Right forelimb (tissue), 1 donor: ENCODE measurements at places on chromosomes 5 and 9.

GRCh38 chr9:135103001-135103446 lies 15.6 kb downstream of the OLFM1 start:
- DNase-seq = no peak

- peak; percentile 25 for DNase-seq
Measured at GRCh38 chr9:121301881-121302286, 33.9 kb downstream of the GSN start.

DNA sequence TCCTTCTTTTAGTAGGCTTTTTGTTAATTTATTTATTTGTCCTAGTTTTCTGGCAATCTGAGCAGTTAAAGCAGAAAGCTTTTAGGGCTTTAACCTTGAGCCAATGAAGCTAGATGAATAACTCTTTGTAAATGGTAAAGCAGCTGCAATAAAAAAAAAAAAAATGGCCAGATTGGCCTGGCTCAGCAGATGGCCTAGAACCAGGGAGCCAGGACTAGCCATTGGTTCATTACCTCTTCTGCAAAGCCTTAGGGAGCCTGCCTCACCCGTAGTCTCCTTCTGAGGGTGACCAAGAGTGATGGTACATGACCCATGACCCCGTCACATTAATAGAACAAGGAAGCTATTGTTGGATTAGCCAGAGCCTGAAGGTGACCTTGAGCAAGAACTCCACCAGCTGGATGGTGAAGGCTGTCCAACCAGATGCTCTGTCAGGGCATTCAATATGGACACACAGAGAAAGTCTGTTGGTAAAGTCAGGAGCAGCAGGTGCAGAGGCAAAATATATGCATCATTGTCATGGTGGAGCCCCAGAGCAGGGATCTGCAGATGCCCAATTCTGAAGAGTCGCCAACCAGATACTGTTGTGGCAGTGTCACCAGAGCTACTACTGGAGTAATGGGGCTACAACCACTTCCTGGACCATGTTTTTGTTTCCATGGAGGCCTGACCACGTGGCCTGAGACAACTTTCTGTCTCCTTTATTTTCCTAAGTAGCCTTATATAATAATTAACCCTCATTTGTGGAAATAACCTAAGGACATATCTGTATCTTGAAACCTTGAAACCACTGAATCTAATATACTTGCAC lies 100.7 kb downstream of the MTX3 start:
- no peak for DNase-seq

DNA sequence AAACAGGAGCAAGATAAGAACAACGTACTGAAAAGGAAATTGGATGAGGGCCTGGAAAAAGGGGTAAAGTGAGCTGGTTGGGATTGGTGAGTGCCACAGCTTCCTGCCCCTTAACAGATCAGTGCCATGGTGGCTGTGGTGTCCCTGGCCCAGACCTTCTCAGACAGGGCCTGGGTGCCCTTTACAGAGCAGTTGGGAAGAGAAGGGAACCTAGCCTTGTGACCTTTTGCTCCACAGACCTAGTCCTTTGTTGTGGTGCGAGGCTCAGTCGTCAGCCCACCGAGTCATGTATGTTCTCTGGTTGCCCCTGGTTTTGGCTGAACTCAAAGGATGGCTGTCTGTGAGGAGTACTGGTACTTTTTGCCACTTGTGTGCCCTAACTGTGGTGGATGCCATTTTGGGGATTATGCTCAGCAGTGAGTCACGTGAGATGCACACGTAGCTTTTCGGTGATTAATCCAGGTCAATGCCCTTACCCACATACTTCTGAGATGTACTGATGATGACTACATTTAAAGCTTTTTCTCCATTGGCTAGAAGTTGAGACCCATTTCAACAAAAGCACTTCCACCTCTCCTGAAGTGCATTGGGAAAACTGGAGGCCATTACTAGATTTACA lies 48.4 kb downstream of the EXOSC2 start:
- no peak for DNase-seq

GRCh38 chr9:16369427-16369826 lies 501.0 kb downstream of the BNC2 start:
- DNase-seq = no peak

DNA sequence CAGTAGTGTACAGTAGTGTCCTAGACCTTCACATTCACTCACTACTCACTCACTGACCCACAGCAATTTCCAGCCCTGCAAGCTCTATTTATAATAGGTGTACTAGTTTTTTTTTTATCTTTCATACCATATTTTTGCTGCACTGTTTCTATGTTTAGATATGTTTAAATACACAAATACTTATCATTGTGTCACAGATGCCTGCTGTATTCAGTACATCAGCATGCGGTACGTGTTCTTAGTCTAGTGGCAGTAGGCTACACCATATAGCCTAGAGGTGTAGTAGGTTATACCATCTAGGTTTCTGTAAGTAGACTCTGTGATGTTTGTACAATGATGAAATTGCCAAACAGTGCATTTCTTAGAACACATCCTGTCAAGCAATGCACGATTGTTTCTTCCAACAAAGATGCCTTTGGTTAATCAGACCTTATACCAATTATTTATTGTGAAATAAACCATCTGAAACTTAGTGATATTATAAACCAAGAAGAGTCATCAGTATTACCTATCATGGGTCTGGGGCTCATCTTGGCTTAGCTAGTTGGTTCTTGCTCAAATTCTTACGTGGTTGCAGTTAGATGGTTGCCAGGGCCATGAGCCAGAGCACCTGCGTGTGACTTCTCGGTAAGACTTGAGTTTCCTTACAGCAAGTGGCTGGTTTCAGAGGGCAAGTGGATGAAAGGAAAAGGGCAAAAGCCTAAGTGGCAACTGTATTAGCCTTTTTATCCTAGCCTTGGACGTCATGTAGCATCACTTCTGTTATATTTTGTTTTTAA lies 41.1 kb downstream of the ERBIN start:
- no peak for DNase-seq

- no peak for DNase-seq
Measured at GRCh38 chr5:112931473-112931872, 9.4 kb upstream of the REEP5 start.

- peak; percentile 36 for DNase-seq
Measured at GRCh38 chr9:122005597-122005996, 87.5 kb downstream of the TTLL11 start.

DNA sequence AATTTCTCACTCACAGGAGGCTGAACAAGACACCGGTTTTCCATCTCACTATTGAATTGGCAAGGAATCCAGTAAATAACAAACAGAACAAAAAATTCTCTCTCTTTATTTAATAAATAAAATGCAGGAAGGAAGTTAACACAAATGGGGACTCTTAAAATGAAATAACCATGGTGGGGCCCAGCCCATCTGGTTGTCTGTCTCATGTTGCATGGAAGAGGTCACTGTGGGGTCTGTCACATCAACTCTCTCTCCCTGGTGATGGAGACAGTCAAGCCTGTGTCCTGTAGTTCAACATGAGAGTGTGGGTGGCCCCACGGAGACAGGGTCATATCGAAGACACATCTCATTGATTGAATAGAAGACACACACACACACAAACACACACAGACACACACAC lies 297.7 kb downstream of the IRX2 start:
- DNase-seq = no peak

GRCh38 chr5:160175438-160176218 lies 53.7 kb upstream of the FABP6 start:
- DNase-seq = peak; percentile 42

GRCh38 chr5:68830377-68830898 lies 263.4 kb upstream of the SLC30A5 start:
- DNase-seq = no peak

DNA sequence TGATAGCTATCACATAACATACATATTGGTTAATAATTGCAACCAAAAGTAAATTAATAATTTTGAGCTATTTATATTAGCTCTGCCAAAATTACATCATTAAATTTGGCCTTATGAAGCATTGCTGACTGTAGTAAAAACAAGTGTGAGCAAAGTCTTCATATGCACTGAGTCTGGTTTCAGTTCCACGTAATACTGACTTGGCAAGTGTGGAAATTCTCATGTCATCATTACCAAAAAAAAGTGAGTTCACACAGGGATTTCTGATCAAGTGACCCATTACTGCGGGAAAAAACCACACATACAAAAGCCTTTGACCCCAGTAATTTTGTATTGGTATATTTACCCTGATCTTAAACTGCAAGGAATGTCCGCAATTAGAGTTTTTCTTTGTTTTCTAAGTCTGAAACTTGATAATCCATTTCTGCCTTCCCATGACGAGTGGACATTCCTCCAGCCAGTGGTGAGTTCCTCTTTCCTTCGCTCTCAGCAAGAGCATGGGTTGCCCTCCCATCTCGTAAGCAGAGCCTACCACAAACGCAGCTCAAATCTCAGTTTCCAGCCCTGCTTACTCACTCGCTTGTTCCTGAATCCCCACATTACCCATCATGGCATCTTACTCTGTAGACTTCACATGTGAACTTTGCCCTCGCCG lies 220.2 kb upstream of the DMRT1 start:
- no peak for DNase-seq

DNA sequence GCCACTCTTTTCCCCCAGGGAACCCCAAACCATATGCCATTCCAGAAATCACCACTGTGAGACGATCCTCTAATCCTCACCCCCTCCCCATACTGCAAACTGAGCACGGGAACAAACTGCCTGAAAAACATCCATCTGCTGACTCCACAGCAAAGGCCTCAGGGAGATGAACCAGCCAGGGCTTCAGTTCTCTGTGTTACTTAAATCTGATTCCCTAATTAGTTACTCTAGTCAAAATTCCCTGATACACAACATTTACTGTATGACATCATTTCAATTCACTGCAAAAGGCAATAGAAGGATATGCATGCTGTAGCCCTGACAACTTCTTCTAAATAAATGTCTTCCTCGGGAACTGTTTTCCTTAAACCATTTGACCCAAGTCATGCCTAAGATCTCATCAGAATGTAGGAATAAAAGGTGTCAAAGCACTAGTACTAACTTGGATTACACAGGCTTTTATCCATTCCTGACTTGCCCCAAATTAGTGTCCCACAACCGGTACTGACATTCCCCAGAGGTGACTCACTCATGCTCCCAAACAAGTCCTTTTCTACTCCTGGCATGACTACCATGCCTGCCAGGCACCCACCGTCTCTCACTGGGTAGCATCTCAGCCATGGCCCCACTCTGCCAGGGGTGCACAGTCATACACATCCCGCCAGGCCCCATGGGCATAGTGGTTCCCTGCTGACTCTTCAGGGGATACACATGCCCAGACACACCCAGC lies 35.0 kb downstream of the MTX3 start:
- DNase-seq = no peak

DNA sequence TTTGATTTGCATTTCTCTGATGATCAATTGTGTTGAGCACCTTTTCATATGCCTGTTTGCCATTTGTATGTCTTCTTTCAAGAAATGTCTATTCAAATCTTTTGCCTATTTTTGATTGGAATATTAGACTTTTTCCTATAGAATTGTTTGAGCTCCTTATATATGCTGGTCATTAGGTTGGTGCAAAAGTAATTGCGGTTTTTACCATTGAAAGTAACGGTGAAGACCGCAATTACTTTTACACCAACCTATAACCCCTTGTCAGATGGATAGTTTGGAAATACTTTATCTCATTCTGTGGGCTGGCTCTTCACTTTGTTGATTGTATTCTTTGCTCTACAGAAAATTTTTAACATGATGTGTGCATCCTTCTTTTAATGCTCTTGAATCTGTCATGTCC lies 113.2 kb upstream of the PRRC1 start:
- no peak for DNase-seq

- DNase-seq = peak; percentile 12
Measured at GRCh38 chr5:1750469-1750868, 49.2 kb downstream of the MRPL36 start.

DNA sequence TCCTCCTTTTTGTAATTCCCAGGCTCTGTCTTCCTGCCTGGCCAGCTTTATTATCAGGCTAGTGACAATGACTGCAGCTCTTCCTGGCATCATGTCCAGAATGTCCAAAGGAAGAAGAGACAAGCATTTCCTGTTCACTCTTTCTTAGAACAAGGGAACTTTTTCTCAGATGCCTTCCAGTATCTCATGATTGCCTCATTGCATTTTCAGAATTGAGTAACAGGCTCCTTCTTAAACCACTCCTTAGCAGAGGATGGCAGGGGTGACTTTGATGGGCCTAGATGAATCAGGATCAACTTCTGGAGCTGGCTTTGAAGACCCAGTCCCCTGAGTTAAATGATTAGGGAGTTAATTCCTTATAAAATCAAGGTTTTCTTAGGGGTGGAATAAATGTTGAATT lies 92.9 kb upstream of the RASGRF2 start:
- DNase-seq = no peak

DNA sequence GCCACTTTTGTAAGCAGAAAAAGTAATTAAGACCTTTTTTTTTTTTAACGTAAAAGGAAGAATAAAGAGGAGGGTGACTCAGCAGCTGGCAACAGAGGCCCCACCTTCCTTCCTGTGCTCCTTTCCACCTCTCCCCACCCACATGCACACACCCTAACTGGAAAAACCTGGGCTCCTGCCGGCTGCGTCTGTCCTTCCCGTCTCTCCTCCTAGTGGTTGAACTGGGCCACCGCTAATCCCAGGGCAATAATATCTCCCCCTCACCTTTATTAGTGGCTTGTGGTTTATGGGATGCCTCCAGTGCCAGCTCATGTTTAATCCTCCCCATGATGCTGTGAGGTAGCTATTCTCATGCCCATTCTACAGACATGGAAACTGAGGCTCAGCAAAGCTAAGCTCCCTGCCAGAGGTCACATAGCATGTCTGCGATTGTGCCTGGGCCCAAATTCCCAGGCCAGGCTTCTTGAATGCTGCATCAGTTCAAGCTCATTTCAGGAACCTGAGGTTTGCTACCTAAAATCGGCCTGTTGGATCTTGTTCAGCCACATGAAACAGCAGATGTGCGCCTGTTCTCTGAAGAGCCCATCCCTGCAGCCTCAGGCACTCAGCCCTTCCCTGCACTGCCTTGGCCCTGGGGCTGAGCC lies 60.9 kb upstream of the IL17B start:
- no peak for DNase-seq

GRCh38 chr9:10875752-10876151 lies 262.9 kb upstream of the PTPRD start:
- DNase-seq = no peak

GRCh38 chr5:180161420-180162303 lies 47.3 kb downstream of the RASGEF1C start:
- no peak for DNase-seq

DNA sequence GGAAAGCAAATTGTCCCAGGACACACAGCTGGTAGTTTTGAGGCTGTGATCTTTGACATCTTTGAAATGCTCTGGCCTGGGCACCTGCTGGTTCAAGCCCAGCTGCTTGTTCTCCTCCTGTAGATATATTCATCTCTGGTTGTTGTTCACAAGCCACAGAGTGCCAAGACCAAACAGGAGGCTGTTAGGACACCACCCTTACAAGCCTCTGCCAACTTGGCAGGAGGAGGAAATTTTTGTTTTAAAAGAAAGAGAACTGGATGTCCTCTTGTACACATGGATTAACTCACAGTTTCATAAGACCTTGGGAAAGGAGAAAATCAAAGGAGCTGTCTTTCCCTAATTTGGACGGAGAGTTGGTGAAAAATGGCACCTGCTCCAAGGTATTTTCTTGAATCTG lies 8.5 kb upstream of the ZFP62 start:
- no peak for DNase-seq

- no peak for DNase-seq
Measured at GRCh38 chr5:51990661-51991180, 607.5 kb downstream of the ISL1 start.
